ENCODE measurements at places on chromosomes 5 and 9.

DNA sequence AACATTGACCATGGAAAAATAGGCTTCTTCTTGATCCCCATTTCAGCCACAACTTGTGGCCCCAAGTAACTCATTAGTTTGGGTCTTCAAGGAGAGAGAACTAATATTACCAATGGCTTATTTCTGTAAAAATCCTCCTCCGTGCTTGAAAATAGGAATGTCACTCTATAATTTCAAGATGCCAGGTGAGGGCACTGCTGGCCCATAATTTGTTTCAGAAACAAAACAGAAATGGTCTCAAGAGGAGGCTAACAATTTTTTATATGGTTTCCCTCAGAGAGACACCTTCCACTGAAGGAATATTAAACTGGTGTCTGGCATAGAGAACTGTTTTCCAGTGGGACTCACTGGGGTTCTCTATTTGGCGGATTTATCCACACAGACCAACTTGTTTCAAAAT lies 437.0 kb upstream of the TRPC7 start:
- DNase-seq, result peak; percentile 14

- DNase-seq, result peak; percentile 70
Measured at GRCh38 chr9:127567035-127567729, 44.9 kb upstream of the STXBP1 start.

DNA sequence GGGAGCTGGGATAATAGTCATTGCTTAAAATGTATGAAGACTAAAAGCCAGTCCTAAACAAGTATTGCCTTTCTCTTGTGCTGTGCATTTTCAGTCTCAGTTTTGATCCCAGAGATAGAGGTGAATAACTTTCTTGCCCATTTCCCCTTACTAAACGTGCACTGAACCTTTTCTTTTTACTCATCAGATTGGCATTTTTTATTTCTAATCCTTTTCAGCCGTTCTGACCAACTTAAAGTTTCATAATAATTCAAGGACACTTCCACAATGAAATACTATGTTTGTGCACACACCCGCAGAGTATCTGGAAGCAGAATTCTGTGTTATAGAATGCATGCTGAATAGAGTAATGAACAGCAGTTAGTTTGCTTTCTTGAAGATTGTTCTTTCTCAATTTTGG lies 343.6 kb downstream of the LRRC70 start:
- no peak for DNase-seq

- no peak for DNase-seq
Measured at GRCh38 chr5:151205411-151205810, 18.5 kb downstream of the CCDC69 start.

DNA sequence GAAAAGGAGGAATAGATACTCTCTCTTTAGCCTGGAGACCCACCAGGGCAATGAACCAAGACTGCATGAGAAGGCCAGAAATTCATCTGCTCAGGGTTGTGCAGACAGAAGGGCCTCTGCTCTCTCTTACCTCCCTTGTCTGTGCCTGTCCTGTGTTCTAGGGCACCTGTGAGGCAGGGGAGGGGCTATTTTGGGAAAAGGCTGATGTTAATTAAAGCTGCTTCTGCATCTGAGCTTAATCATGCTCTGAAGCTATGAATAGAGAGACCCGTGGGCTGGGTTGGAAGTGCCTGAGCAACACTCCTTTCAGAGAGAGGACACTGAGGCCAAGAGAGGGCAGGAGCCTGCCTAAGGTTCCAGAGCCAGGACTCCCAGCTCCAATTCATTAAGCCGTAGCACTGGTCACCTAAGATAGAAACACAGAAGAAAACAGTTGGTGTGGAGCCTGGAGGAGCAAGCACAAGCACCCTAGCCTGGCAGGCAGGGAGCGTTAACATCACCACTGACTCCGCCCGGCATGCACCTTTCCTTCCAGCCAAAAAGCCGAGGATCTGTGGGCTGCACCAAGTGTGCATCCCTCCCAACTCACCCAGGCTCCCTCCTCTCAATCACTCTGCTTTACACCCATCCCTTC lies 31.4 kb upstream of the STING1 start:
- no peak for DNase-seq

Measured in SK-N-SH (cell line).